NCI-H1694 treated with DMSO at 0.1 percent for 48 hours (cell line): ENCODE measurements at places on chromosomes 1 and 21.

DNA sequence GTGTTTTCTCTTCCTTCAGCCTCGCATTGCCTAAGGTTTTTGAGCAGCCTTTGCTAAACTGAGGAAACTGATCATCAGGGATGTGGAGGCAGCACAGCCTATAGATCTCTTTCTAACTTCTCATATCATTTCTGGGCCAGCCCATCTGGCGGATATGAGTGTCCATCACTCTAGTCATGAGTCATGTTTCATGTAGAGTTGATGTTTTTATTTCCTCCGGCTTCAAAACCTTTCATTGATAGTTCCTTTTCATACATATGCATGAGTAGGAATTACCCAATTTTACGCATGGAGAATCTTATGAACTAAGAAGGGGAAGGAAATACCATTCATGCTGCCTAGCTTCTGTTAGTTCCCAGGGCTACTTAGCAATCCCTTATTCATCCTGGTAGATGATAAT, 66.3 kb downstream of the SPATA46 start:
- no peak for DNase-seq

DNA sequence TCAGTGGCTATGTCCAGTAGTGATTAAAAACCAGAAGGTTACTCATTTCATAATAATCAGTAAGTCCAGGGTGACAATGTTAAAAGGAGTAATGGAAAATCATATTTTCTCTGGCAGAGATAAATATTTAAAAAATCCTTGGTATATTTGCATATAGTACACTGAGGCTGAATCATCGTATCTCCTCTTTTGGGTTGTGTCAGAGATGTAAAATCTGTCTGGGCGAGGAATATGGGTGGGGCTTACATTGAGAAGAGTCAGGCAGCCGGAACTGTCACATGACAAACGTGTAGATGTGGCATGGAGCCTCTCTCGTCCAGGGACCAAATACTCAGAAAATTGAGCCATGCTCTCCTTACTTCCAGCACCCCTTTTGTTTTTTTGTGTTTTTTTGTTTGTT, 120.9 kb downstream of the FMN2 start:
- no peak for DNase-seq

- no peak for DNase-seq
Observed at GRCh38 chr1:151970626-151971025, 23.0 kb downstream of the S100A10 start.

DNA sequence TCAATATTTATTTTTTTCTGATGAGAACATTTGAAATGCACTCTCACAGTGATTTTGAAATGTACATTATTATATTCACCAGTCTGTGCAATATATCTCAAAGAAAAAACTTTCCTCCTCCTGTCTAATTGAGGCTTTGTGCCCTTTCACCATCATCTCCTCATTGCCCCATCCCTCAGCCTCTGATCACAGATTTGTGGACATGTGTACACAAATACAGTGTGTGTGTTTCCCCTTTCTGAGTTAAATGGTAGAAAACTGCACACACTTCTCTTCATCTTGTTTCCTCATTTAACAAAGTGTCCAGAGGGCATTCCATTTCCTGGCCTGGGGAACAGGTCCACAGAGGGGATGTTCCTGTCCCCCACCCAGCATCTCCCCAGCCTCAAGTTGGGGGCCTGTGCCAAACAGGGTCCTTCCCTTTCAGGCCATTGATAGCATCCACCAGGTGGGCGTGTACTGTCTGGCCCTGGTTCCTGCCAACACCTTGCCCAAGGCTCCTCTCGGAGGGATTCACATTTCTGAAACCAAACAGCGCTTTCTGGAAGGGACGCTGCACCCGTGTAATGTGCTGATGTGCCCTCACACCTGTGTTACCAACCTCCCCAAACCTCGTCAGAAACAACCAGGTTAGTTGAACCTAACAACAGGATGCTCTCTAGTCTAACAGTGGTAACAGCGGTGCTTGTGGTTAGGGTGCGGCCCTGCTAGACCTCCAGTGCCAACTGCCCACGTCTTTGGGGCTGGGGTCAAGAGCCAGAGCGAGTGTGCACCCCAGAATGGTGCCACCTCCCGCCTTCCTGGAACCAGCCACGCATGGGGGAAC, 54.6 kb downstream of the S100B start:
- no peak for DNase-seq

DNA sequence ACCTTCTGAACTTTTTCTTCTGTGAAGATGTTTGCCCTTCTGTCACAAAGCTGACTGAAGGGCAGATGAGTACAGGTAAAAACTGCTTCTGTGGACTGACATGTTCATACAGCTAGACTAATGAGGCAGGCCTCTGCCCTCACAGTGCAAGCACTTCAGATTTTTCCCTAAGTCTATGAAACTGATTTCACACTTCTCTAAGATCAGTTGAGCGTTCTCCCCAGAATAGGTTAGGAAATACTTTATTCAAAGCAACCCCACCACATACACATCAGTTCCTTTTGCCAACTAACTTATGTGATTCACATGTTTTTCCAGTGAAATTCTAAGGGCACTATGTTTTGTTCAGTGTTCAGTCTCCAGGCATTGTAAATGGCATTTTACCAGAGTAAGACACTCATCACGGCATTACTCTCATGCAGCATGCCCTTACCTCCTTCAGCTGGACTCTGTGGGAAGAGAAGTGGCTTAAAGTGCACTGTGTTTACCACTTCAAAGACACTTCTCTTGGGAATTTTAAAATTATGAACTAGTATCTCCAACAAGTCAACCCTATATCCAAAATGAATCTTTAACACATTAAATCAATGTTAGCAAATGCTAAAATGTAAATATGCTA, 5.4 kb upstream of the PSMG1 start:
- no peak for DNase-seq

DNA sequence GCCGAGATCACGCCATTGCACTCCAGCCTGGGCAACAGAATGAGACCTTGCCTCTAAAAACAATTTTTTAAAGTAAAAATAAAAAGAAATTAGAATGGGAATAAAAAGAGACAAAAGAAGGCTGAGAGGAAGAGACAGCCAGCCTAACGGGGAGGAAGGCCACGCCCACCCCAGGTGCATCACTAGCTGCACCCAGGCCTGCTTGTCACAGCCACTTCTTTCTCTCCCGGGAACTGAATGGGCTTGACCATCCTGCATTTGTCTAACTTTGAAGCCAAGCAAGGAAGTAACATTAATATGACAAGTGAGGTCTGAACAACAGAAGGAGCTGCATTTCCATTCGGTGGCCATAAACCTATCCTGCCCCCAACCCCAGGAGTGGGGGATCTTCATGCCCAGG, 20.8 kb upstream of the EFNA1 start:
- DNase-seq: no peak

DNA sequence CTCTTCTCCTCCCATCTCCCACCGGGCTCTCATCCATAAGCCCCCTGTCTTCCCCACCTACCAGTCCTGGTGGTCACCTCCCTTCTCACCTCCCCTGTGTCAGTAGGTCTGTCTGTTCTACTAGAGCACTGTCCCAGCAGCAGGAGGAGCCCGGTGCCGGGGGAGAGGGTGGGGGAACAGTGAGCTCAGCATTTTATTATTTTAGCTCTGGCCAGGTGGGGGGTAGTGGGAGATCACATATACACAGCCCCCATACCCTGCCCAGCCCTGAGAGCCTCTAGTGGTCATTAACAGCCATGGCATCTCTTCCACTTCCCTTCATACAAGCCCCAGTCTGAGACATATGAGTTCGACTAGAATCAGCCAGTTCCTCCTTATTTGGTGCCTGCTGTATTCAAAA, at the start of gene TMOD4:
TMOD4 (minus strand) TSS at position 119 of the 400 bp plus-strand sequence. CDS start 1,106 bp downstream, outside the sequence.
- DNase-seq: peak; percentile 36

- peak; percentile 33 for DNase-seq
Observed at GRCh38 chr1:25996966-25997827, 666 bp downstream of the PAFAH2 start.

GRCh38 chr1:192620071-192620635, 15.8 kb upstream of the RGS13 start:
- DNase-seq: no peak

DNA sequence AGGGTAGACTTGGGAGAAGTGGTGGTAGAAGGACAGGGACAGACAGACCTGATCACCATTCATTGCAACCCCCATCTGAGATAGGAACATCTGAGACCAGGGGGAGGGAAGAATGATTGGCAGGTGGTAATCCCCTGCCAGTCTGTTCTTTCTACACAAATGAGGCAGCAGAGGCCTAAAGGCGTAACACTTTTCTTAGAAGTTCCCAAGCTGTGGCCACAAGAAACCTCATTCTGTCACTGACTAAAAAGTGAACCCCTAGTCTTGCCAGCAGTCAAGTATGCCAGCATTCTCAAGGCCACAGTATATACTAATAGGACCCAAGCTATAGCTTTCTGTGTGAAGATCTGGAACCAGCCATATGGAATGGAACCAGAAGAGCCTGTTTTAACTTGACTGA, 638.0 kb downstream of the KCNT2 start:
- DNase-seq: no peak

- DNase-seq: no peak
Observed at GRCh38 chr1:212433577-212434462, 1.1 kb downstream of the NENF start.
